Skin of body (tissue), 3 donors: ENCODE measurements at places on chromosomes 13 and 19. TPM values are rescaled to one million over a fixed set of nuclear protein-coding genes. Genes with fewer than 3 reads are reported as not detected.

The LILRB3 gene
- 4.2 TPM for total RNA-seq

The SLC1A6 gene
- total RNA-seq = 11.4 TPM

The FAM124A gene
- total RNA-seq = 0.69 TPM

The MYO1F gene
- total RNA-seq = 12.0 TPM

The KRTDAP gene
- 579 TPM for total RNA-seq

The CGB8 gene
- total RNA-seq = not detected

The LRRC63 gene
- total RNA-seq = 0.10 TPM

The SSC5D gene
- 16.5 TPM for total RNA-seq

The ZNF575 gene
- total RNA-seq = 0.79 TPM

The TMPRSS9 gene
- total RNA-seq = 0.20 TPM

The SLAIN1 gene
- 7.4 TPM for total RNA-seq

The MYO16 gene
- total RNA-seq = 1.7 TPM

The PLA2G4C gene
- 5.9 TPM for total RNA-seq

The APOC4 gene
- total RNA-seq = not detected

The RAB3A gene
- total RNA-seq = 3.0 TPM

The ZNF433 gene
- total RNA-seq = 19.9 TPM

The HSH2D gene
- 0.79 TPM for total RNA-seq

The SIGLEC14 gene
- total RNA-seq = 1.6 TPM

The ZNF667 gene
- 10.6 TPM for total RNA-seq

The S1PR4 gene
- total RNA-seq = 1.9 TPM

The MYH14 gene
- 38.4 TPM for total RNA-seq

The RAB3D gene
- 29.7 TPM for total RNA-seq

The LAIR1 gene
- total RNA-seq = 11.5 TPM

The PSG5 gene
- not detected for total RNA-seq

The ADGRE3 gene
- total RNA-seq = 1.2 TPM
